Stimulated activated CD8-positive, alpha-beta memory T cell treated with anti-CD3 and anti-CD28 coated beads, Interleukin-7, amount 100 ng/mL, for 1 hour (primary cell): ENCODE measurements at places on chromosomes 16 and 17.
A peak's percentile ranks its signal among the peaks of the same experiment; 100 is the strongest.

DNA sequence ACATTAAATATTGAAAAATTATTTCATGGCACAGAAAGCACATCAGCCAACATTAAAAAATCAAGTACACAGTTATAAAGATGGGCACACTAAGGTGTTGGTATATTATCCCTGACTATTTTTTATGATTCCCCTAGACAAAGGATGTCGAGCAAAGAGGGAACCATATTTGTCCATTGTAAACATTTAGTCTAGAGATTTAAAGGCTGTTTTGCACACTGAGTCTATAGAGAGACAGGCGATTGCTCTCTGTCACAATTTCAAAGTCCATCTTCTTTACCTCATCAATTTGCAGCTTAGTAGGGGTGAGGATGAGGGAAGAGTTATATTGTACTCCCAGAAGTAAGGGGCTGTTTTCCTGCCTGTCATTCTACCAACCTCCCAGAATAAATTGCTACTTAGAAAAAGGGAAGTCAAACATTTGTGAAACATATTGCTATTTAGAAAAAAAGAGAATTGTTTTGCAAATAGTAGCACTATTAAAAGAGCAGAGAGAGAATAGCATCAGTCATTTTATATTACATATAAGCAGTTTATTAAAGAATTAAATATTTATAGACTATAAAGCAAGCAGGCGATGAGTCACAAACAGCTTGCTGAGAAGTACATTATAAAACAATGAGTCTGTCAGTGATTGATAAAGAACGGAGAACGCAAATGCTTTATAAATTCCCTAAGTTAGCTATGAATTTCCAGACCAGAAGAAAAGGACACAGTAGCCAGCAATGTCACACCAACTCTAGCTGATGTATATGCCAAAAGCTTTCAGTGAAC, 270.6 kb upstream of the PMFBP1 start:
- no peak for DNase-seq

- no peak for DNase-seq
Measured at GRCh38 chr17:83156408-83156807, 77.0 kb downstream of the METRNL start.

DNA sequence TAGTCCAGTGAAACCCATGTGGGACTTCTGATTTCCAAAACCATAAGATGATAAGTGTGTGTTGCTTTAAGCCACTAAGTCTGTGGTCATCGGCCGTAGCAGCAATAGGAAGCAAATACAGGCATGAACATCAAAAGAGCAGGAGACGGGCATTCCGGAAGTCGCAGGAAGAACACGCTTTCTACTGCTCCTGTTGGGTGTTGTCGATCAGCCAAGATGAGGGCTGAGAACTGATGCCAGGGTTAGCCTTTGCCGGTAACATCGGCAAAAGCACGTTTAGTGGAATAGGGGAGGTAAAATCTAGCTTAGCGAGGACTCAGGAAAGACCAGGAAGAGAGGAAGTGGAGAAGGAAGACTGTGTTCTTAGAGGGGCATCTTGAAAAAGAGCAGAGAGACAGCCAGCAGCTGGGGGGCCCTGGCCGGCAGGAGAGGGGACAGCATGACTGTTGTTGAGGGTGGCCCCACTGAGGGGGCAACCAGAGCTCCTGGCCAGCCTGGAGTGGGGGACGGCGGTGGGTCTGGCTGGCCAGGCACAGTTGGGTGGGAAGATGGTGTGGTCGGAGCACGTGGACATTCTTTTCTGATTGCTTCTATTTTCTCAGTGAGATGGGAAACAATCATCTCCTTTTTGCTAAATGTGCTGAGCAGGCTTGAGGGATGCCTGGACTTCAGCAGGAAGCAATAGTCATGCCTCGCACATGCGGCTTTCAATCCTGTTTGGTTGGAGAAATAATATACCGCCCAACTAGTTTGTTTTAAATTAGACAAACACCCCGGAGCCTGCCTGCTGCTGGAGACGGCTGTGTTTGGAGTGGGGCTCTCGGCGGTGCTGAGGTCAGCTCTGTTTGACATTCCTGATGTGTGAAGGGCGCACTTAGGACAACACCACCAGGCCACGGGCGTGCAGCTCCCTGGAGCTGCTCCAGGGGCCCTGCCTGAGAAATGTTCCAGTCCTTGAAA, 109.9 kb downstream of the METRNL start:
- DNase-seq = no peak

GRCh38 chr17:36198831-36199465, 2.4 kb upstream of the CCL3L1 start:
- DNase-seq = no peak

- DNase-seq = no peak
Measured at GRCh38 chr16:69798466-69798865, 36.3 kb downstream of the WWP2 start.

- DNase-seq = peak; percentile 80
Measured at GRCh38 chr17:7314719-7315569, at the start of gene GPS2. GPS2 (minus strand) TSS chr17:7315360; CDS start chr17:7315052, 308 bp downstream.

GRCh38 chr17:40190197-40191021, 13.1 kb downstream of the RAPGEFL1 start:
- DNase-seq = no peak

DNA sequence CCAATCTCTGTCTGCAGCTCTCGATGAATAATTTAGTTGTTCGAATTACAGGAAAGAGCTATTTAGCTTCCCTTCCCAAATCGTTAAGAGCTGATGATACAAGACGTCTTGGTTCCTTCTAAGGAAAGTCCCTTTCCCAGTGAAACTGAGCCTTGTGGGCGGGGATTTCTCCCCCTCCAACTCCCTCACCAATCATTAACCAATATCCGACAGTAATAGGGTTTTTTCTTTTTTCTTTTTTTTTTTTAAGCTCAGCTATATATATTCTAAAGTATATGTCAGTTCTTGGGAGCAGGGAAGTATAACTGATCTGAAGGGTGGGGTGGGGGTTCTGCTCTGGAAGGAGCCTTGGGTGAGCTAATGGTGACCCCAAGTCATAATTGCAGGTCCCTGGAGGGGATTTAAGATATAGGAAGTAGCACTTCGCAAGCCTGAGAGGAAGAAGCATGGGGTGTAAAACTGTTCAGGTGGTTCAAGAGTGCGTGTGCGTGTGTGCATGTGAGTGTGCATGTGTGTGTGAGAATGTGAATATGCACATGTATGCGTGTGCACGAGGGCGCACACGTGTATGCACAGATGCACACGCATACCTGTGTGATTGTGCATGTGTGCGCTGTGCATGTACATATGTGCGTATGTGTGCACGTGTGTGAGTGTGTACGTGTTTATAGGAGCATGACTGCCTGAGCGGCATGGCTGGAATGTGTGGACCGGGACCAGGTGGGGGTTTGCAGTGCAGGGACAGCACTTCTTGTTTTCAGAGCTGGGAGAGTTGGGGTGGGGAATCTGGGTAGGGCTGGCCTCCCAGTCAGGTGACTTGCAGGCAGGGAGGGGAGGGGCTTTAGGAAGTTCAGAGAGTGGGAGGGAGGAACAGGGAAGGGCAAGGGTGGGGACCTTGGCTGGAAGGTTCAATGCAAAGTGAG, 42.7 kb downstream of the SOCS3 start:
- DNase-seq = no peak

- no peak for DNase-seq
Measured at GRCh38 chr16:2707368-2708289, 12.4 kb downstream of the PRSS27 start.

- no peak for DNase-seq
Measured at GRCh38 chr16:13956635-13957196, 36.8 kb downstream of the ERCC4 start.

DNA sequence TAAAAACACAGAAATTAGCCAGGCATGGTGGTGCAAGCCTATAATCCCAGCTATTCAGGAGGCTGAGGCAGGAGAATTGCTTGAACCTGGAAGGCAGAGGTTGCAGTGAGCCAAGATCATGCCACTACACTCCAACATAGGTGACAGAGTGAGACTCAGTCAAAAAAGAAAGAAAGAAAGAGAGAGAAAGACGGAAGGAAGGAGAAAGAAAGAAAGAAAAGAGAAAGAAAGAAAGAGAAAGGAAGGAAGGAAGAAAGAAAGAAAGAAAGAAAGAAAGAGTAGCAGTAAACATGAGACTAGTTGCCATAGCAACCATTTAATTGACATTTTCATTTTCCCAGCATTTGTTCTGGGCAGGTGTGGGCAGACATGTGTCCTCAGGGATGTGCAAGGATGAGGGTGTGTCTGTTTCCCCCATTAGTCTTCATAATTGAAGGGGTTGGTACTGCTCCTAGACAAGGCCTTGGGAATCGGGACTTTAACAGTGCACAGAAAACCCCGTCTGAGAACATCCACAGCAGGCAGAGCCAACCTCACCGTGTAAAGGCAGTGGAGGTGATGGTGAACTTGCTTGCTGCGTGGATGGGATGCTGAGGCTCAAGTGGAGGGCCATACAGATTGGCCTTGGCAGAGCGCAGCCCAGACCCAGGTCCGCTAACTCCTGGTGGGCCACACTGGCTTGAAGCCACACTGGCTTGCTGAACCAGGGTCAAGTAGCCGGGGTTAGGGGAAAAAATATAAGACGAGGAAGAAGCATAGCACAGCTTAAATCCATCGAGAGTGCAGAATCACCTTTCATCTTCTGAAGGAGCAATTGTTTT, 35.2 kb upstream of the KIFC3 start:
- DNase-seq = no peak

DNA sequence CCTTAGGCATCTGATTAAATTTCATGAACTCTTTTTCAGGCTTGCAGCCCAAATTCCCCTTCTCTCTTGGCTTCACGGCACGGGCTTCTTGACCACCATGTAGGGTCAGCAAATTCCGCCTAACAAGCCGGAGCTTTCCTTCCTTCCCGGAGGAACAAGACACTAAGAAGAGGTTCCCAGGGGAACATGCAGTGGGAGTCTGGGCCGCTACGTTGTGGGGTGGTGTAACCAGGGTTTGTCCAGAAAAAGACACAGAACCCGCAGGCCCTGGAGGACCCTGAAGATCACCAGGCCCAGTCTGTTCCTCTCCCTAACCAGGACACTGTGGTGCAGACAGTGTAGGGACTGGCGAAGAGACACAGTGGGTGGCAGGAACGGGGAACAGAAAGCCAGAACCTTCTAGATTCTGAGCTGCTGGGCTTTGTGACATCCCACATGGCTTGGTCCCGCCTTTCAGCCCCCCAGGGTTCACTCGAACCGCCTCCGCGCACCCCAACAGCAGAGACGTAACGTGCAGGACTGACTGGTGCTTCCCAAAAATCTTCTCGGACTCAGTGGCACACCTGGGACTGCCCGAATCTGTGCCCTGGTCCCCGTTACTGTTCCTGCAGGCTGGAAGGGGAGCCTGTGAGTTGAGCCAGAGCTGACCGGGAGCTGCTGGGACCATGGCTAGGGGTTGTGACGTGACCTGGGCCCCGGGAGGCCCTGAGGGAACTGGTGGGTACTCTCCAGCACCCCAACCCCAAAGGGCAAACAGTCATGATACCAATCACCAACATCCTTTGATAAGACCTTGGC, 55.2 kb downstream of the TBC1D16 start:
- DNase-seq = no peak

- peak; percentile 61 for DNase-seq
Measured at GRCh38 chr17:47821424-47822391, at the start of gene OSBPL7. OSBPL7 (minus strand) TSS chr17:47821794; CDS start chr17:47820278, 1,516 bp downstream.

- no peak for DNase-seq
Measured at GRCh38 chr17:57308543-57309186, 52.3 kb downstream of the MSI2 start.

- DNase-seq = no peak
Measured at GRCh38 chr16:8673611-8674412, 605 bp upstream of the ABAT start.

GRCh38 chr17:6711081-6711674, 2.0 kb downstream of the SLC13A5 start:
- DNase-seq = no peak

GRCh38 chr16:31181102-31181830, 1.3 kb downstream of the FUS start:
- DNase-seq = no peak

- DNase-seq = no peak
Measured at GRCh38 chr17:3643889-3644349, 7.4 kb downstream of the CTNS start.

DNA sequence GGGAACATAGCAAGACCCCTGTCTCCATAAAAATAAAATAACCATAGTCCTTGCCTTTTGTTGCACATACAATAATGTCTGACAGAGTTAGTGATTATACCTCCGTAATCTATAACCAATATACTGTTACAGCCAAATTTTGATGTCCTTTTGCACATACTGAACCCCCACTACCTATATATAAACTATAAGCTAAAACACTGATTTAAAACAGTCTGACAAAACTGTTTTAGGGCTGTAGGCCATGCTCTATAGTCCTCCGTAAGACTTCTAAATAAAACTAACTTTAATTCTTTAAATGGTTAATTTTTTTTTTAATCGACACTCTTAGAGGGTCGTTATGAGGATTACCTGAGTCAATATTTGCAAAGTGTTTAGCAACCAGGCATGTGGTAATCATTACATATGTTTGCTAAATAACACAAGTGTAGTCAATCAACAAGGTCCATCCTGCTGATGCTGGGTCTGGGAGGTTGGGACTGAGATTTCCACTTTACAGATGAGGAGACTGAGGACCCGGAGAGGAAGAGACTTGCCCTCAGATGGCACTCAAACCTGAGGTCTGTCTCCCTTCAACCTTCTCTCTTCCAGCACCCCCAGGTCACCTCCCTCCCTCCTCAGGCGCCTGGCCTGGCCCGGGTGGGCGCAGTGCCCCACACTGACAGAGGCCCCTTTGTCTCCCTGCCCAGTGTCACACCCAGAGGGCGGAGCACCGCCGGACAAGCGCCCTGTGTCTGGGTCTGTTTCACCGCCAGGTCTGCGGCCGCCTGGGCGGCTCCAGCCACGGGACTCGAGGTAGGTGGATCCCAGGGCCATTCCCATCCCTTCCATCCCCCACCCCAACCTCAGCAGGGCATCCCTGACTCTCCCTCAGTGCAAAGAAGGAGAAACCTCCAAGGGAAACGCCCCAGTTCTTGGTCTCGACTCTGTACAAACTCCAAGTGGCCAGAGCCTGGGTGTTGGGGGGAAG, 10.3 kb downstream of the ZNF385C start:
- DNase-seq = no peak

DNA sequence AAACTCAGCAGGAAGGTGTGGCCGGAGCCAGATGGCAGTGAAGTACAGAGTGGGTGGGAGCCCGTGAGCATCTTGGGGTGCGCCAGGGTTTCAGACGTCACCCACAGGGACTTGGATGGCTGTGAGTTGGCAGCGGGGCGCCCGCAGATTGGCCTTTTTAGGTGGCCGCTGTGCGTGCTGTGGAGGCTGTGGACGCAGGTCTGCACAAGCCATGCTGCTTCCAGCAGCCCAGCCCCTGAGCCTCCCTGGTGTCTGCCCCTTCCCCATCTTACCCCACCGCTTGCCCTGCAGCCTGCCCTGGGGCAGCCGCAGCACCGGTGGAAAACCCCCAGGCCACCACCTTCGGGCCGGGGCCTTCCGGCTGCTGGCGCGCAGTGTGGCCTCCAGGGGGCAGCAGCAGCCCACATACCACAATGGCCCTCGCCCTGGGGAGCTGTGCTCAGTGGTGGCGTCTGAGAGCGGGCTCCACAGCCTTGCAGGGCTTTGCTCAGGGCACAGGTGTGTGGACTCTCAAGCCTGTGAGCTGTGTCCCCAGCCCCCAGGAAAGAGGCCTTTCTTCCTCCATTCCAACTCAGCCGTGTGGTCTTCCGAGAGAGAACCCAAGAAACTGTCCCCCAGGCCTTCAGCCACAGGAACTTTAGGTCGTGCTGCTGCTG, 11.8 kb downstream of the ENDOV start:
- peak; percentile 71 for DNase-seq

- DNase-seq = no peak
Measured at GRCh38 chr17:18025945-18026776, 12.8 kb downstream of the ATPAF2 start.
